ENCODE measurements at places on chromosomes 6 and 20.

DNA sequence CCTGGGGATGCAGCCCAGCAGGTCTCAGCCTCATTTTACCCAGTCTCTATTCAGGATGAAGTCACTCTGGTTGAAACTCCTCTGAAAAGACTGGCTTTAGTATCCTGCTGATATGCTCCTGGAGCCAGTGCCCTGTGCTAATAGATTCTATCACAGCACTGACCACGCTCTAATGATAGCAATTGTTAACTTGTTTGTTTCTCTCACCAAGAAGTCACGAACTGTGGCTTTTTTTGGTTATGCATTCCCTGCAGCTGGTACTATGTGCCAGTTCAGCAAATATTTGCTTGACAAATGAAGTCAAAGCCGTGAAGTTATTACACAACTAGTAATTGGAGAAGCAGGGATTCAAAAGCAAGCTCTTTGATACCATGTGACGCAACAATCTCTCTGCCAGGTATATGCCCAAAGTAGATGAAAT lies 754.6 kb downstream of the KIF16B start:
- no peak for DNase-seq

GRCh38 chr20:6421321-6422248 lies 298.8 kb upstream of the FERMT1 start:
- no peak for DNase-seq

DNA sequence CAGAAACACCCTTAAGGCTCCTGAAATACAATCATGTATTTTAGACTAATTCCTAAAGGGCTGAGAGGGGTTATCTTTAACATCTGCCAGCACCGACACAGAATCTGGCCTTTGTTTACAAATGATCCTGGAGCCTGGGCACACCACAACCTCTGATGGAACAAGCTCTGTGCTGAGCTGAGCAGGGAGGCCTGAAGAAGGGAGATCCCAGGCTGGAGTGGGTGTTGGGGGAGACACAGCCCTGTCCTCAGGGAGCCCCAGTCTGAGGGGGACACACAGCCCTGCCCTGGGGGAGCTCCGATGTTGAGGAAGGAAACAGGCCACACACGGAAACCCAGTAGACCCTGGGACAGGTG lies 130.5 kb downstream of the VEGFA start:
- no peak for DNase-seq

- DNase-seq, result no peak
Observed at GRCh38 chr6:111429571-111429970, 53.4 kb downstream of the REV3L start.

DNA sequence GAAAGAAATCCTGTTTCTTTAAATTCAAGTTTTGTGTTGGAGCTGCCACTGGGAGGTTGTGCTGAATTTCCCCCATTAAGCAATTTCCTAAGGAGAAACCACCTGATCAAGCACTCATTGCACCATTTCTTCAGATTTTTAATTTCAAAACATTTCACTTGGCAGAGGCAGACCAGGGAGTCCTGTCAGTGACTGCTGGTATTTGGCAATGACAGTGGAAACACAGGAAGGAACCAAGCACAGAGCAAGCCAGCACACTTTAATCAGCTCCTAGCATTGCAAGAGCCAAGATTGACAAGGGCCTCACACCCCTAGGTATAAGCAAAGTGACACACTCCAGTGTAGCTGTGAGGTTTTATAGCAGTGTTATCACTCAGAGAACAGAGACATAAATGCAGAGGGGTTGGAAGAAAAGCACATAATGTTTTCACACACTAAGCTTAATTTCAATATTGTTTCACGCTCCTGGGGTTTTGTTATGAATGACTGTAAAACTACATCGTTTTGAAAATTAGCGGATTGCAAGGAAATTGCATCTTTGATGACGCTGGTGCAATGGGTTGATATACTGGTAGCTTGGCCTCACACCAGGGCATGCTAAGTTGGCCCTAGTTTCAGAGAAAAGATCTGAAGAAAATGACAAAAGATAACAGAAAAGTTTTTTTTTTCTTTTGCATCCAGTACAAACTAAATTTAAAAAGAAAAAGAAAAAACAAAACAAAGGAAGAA lies 768.4 kb downstream of the TFAP2A start:
- DNase-seq, result peak; percentile 5

DNA sequence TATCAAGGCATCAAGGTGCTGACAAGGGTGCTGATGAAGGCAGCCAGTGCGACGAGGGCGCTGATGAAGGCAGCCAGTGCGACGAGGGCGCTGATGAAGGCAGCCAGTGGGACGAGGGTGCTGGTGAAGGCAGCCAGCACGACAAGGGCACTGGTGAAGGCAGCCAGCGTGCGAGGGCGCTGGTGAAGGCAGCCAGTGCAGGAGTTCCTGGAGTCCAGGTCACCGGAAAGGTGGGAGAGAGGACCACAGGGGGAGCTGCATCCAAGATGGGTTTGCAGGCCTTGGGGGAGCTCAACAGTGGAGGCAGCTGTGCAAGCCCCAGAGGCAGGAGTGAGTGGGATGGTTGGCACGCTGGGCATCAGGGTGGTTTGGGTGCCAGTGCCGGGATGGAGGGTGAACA lies 176.3 kb downstream of the TBXT start:
- no peak for DNase-seq

- DNase-seq, result no peak
Observed at GRCh38 chr6:105791583-105792318, 294.4 kb upstream of the PRDM1 start.
